ENCODE measurements at places on chromosomes 7 and 10.

DNA sequence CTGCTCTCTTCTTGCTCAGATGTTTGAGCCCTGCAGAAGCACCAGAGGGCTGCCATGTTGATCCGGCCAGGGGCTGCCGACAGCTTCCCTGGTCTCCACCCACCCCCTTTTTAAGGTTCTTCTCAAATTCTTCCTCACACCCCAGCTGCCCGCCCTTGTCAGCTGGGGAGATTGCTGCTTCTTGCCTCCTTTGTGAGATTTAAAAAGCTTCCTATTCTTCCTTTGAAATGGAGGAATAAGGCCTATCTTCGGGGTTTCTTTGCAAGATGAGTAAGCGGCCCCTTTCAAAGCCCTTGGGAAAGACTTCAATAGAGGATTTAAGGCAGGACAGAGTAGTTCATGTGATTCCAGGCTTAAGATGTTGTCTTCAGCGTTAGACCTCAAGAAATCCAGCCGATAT lies 211.9 kb upstream of the SHH start:
- DNase-seq: no peak

- DNase-seq: no peak
These were observed 203.3 kb downstream of the BAMBI start for GRCh38 chr10:28880683-28880950.

DNA sequence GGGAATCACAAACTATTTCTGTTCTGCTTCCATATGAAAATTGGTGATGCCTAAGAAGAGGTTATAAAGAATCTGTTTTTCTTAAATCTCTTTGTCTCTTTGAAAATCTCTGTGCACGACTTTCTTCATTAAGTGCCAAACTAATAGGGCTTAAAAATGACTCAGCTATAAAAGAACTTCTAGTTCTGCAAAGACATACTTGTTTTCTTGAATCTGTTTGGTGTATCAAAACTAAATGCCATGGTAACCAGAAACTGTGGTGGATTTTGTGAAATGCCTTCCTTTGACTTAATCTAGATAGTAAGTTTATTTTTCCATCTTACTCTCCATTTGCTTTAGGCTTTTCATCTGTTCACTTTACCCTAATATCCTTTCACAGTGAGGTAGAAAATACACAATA lies 417.8 kb downstream of the PARD3 start:
- no peak for DNase-seq

GRCh38 chr7:6338551-6339274 lies 66.3 kb upstream of the CYTH3 start:
- DNase-seq: no peak

GRCh38 chr10:26781797-26782196 lies 79.0 kb downstream of the ABI1 start:
- DNase-seq: no peak

DNA sequence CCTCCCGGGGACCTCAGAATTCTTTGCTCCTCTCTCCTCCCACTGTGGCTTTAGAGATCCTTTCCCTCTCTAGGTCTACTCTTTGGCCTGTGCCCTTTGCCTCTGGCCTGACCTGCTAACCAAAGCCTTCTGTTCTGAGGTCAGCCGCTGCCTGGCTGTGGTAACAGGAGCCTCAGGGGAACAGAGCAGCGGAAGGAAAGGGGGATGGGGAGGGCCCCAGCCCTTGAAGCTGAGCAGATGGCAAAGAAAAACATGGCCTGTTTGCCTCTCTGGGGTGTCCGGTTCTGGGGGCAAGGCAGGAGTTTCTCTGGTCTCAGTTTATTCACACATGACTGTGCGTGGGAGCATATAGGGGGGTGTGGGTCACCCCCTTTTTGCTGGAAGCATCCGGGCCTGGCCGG lies 28.2 kb downstream of the COL26A1 start:
- DNase-seq: no peak

GRCh38 chr10:63703740-63704345 lies 182.6 kb downstream of the REEP3 start:
- DNase-seq: no peak

- DNase-seq: no peak
These were observed 67.8 kb upstream of the CSTF2T start for GRCh38 chr10:51767103-51767763.

DNA sequence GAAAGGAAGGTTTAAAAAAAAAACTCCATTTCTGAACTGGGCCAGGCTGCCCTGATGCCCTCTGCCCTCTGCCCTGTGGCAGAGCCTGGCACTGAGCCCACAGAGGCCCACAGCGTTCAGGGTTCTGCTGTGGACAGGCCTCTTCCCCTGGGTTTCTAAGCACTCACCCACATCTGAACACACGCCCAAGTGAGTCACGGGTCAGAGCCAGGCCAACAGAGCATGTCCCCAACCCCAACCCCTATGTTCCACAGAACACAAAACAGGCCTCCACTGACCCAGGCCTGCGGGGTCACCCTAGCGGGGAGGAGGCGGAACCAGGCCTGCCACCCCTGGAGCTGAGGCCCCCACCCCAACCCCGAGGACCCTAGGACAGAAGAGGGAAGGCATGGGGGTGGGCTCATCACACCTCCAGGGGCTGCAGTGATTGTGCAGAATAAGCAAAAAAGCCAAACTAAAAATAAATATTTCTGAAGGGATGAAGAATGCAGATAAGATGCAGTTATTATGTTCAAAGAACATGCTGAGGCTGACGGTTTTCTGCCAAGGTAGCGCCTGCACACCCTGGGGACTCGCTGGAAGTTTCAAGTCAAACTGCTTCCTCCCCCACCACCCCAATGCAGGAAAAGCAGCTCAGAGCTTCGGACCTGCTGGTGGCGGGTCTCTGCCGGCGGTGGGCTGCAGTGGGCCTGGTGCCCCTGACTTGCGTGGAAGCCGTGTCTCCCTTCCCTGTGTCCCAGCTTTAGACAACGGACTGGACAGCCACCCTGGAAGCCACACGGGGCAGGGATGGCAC lies 5.4 kb downstream of the WDR86 start:
- no peak for DNase-seq

- DNase-seq: no peak
These were observed 1241.7 kb downstream of the REEP3 start for GRCh38 chr10:64762861-64763260.

DNA sequence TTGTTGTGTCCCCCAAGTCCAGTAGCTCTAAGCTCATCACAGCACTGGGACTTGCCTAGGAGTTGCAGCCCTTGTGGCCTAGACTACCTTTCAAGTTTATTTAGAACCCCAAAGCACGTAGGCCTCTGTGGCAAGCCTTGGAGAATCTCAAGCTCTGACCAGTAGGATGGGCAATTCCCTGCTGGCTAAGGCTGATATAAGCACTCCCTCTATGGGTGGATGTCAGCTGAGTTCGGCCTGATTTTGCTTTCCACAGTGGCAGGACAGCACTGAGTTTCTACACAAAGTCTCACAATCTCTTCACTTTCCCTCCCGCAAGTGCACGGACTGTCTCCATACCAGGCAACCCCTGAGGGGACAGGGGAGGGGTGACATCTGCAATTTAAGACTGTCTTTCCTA lies 886.4 kb upstream of the LRRN3 start:
- no peak for DNase-seq

DNA sequence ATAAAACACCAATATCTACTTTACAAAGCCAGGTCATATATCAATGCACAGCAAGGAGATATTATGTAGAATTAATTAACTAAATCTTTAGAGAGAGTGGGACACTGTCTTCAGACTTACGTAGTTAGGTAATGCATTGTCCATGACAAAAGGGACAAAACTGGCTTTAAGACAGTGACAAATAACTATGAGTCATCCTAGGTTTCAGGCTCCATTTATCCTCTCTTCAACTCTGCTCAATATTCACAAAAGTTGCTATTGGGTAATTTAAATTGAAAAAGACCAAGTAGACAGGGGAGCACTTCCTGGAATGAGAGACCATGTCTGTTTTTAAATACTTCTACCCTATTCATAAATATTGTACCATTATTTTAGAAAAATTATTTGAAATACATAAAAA lies 464.5 kb downstream of the ARL4A start:
- DNase-seq: no peak

GRCh38 chr10:71358277-71358676 lies 38.4 kb upstream of the CDH23 start:
- no peak for DNase-seq

- no peak for DNase-seq
These were observed 1055.1 kb downstream of the KCNMA1 start for GRCh38 chr10:76582531-76582930.

GRCh38 chr10:113539789-113540188 lies 13.1 kb upstream of the HABP2 start:
- no peak for DNase-seq

GRCh38 chr7:133513608-133514007 lies 260.7 kb downstream of the EXOC4 start:
- DNase-seq: no peak

DNA sequence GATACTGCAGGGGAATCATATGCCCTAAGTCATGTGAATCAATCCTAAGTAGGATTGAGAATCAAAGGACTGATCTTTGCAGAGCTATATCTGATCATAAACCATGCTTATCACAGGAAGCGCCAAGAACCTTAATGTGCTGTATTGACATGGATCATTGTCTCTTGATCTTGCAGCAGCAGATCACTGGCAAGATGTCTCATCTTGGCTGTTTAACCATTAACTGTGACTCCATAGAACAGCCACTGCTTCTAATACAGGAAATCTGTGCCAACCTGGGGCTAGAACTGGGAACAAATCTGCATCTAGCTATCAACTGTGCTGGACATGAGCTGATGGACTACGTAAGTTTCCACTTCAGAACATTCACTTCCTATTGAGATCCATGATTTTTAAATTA lies 21.6 kb downstream of the ENO4 start:
- DNase-seq: no peak

DNA sequence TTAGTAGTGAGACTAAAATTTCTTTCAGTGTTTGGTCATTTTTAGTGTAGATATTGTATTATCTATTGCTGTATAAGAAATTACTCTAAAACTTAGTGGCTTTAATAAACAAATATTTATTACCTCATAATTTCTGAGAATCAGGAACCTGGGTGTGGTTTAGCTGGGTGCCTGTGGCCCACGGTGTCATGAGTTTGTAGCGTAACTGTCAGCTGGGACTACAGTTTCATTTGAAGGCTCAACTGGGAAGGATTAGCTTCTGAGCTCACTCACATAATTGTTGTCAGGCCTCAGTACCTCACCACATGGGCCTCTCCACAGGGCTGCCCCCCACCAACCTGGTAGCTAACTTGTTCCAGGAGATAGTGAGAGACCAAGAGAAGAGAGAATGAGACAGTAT lies 98.5 kb downstream of the SRI start:
- no peak for DNase-seq

GRCh38 chr7:43905209-43905946 lies 1.0 kb downstream of the URGCP start:
- no peak for DNase-seq

GRCh38 chr10:34305189-34305588 lies 509.9 kb downstream of the PARD3 start:
- no peak for DNase-seq

DNA sequence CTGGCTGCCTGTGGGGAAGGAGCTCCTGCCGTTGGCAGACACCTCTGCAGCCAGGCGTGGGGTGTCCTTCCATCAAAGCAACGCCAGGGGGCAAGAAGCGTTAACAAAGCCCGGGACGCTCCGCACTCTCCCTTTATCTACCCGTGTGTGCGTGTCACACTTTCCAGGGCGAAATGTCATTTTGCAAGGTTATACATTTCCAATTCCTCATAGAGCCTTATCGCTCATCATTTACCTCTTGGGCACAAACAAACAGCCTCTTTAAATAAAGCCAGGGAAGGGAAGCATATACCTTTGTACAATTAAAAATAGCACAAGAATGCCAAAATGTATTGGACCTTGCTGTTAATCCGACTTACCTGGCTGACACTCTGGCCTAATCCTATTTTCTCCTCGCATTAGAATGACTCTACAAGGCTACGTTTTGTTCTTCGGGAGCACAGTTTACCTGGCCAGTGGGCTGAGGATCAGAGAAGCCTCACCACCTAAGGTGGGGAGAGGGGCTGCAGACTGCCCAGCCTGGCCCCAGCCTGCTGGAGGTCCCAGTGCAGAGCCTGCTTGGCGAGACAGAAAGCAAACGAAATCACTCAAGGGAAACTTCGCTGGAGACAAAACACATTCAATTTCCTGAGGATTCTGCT lies 77.6 kb upstream of the EN2 start:
- no peak for DNase-seq

GRCh38 chr7:79820387-79820786 lies 314.2 kb upstream of the GNAI1 start:
- DNase-seq: no peak

DNA sequence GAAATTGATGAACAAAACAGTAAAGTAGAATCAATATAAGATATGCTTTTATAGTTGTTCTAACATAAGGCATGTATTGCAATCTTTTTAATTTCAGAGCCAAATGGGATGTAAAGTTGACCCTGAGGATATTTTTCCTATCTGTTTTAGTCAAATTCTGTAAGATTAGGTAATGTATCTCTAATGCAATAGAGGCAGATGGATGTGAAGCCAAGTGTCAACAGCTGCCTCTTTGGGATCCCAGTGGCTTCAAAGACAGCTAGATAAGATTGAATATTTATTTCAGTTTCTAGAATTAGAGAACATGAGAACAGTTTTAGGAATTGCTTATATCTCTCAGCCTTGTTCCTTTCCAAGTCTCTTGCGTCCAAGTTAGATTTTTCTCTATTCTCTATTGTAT lies 208.3 kb downstream of the DNAJB9 start:
- DNase-seq: no peak

GRCh38 chr7:52592698-52593097 lies 442.7 kb upstream of the POM121L12 start:
- no peak for DNase-seq

DNA sequence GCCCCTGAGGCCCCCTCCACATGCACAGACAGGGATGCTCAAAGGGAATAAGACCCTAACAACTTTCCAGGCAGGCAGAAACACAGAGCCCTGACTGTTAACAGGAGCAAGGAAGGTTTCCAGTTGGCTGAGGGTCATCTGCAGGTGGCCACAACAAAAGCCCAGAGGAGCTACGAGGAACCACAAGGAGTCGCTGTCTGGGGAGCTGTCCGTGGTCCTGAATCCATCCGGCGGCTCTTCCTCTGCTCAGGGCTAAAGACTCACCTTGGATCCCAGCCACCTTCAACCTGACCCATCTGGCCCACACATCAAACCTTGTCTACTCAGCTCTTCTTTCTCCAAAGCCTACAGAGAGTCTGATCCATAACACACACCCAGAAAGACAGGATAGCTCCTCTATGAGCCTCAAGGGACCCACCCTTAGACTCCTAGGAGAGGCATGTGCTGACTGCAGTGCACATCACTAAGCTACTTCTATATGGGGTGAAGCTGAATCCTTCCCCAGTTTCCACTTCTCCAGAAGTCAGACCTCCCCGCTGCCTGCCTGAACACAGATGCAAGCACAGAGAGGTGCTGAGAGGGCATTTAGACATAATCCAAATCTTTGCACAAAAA lies 104.0 kb downstream of the SLIT1 start:
- no peak for DNase-seq

- DNase-seq: no peak
These were observed 125.9 kb upstream of the HPS1 start for GRCh38 chr10:98572594-98572993.

- no peak for DNase-seq
These were observed 11.7 kb upstream of the CACNA2D1 start for GRCh38 chr7:82455295-82455694.

All from cortex of kidney (tissue), 1 donor.